ENCODE measurements at places on chromosomes 13 and 19. TPM values are rescaled to one million over a fixed set of nuclear protein-coding genes. Genes with fewer than 3 reads are reported as not detected.

- no peak for DNase-seq
Observed at GRCh38 chr13:110464556-110465333, 96.8 kb downstream of the RAB20 start.

DNA sequence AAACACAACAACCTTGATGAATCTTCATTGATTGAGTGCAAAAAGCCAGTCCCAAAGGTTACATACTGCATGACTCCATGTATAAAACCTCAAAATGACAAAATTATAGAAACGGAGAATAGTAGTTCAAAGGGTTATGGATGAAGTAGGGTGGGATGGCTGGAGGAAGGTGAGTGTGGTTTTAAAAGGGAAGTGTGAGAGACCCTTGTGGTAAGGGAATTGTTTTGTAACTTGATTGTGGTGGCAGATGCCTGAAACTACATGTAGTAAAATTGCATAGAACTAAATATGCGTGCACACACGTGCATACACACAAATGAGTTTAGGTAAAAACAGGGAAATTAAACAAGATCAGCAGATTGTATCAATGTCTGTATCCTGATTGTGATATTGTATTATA is 340.7 kb downstream of the MTUS2 start:
- DNase-seq = no peak

- no peak for DNase-seq
Observed at GRCh38 chr13:34943436-34944273, 1.6 kb downstream of the NBEA start.

- DNase-seq = no peak
Observed at GRCh38 chr13:113022391-113022744, 53.4 kb downstream of the MCF2L start.

GRCh38 chr19:47120470-47121067 is 7.0 kb upstream of the ZC3H4 start:
- no peak for DNase-seq

DNA sequence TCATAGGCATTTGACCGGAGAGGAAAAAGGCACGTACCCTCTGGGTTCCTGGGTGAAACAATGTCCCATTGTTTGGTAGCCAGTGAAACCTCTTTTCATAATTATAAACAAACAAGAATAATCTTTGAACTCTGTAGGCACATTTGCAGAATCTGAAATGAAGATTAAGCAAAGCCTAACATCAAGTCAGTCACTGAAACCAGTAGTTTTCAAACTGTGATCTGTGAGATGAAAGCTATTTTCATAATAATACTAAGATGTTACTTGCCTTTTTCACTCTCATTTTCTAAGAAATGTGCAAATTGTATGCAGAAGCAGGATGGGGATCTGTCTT is 105.4 kb downstream of the WDFY2 start:
- peak; percentile 23 for DNase-seq

DNA sequence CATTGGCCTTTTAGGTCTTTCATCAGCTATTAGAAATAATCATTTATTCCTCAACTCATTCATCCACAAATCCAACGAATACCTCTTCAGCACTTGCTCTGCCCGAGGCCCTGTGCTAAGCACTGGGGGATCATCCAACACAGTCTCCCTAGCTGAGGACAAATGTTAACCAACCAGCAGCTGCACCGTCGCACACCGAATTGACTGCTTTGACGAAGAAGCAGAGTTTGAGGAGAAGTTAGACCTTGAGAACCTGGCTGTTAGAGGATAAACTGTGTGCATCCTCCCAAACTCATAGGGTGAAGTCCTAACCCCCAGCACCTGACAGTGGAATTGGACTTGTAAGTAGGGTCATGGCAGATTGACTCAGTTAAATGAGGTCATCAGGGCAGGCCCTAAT is 170.9 kb downstream of the USP12 start:
- DNase-seq = no peak

DNA sequence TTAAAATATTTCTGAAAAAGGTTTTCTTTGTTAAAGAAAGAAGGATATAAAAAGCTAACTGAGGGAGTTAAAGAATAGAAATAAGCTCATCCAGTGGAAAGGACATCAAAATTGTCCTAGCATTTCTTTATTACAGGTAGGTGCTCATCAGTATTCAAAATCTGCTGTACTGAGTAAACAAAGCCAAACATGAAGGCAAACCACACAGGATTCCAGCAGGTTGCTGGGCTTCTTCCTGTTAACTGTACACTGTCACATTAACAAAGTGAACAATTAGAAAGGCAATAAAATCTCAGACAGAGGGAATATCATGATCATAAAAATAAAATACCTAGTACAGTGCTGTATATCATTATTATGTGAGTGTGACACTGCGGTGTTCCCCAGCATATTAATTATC is 1541.0 kb downstream of the SLITRK5 start:
- DNase-seq = no peak

GRCh38 chr19:50750010-50750409 is 20.3 kb upstream of the GPR32 start:
- DNase-seq = no peak

The FPR1 gene
- 9.4 TPM for total RNA-seq

The RFX1 gene
- 1.7 TPM for total RNA-seq

The TNNT1 gene
- total RNA-seq = 32.5 TPM

The CCL25 gene
- not detected for total RNA-seq
